ENCODE measurements at places on chromosomes 13 and 19. TPM values are rescaled to one million over a fixed set of nuclear protein-coding genes. Genes with fewer than 3 reads are reported as not detected.
A peak's percentile ranks its signal among the peaks of the same experiment; 100 is the strongest.

PTGER1 gene
- not detected for total RNA-seq

ZNF284 gene
- total RNA-seq = 3.9 TPM

SHANK1 gene
- 0.36 TPM for total RNA-seq

CPB2 gene
- not detected for total RNA-seq

FAM174C gene
- 67.6 TPM for total RNA-seq

ZNF724 gene
- 6.5 TPM for total RNA-seq

FXYD7 gene
- total RNA-seq = 15.6 TPM

METTL21C gene
- total RNA-seq = not detected

STARD13 gene
- total RNA-seq = not detected

GPR12 gene
- total RNA-seq = not detected

NDUFA7 gene
- 24.5 TPM for total RNA-seq

ZNF460 gene
- 65.3 TPM for total RNA-seq

RASGRP4 gene
- total RNA-seq = 0.15 TPM

PBX4 gene
- 42.7 TPM for total RNA-seq

LENG8 gene
- total RNA-seq = 622 TPM

NPAS1 gene
- total RNA-seq = 0.67 TPM

GRCh38 chr13:99626461-99627082 lies 125.3 kb downstream of the TM9SF2 start:
- DNase-seq = no peak
- H3K4me3 ChIP-seq = no peak overlapping the region
- H3K27me3 ChIP-seq = no peaks in the 10 kb centered on the region
- H3K27ac ChIP-seq = no peak overlapping the region
- no peaks in the 10 kb centered on the region for H3K36me3 ChIP-seq

DNA sequence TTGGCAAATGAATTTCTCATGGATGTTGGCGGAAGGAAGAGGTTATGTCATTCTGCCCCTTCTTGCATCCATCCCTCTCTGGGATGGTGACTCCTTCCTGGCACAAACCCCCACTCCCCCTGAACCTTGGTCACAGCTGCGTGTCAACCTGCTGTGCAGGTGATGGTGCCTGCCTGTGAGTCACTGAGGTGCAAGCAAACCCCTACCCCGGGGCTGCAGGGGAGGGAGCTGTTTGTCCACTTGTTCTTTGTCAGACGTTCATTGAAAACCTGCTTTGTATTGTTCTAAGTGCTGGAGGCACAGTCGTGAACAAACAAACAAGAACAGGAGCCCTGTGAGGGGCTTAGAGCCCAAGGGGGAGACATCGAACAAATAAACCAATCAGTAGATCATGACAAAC lies 2.0 kb upstream of the GAPDHS start:
- peaks cover 15% of the 10 kb centered on the region for H3K4me1 ChIP-seq
- H3K36me3 ChIP-seq = no peaks in the 10 kb centered on the region
- peaks cover 67% of the 10 kb centered on the region for H3K27me3 ChIP-seq
- H3K27ac ChIP-seq = no peak overlapping the region
- no peak for DNase-seq

DNA sequence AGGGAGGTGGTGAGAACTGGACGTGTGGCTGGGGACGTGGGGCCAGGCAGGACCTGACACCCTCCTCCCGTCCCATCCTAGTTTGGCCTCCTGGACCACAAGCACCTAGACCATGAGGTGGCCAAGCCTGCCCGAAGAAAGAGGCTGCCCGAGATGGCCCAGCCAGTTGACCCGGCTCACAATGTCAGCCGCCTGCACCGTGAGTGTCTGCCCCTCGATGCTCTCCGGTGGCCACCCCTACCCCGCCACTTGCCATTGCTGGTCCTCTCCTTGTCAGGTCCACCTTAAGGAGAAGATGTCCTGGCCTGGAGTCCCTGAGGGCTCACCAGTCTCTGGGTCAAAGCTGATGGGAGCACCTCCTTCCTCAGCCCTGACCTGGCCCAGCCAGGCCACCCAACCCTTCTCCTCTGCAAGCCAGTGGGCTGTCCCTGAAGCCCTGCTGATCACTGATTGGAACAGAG lies 2.2 kb downstream of the ANGPTL4 start:
- no peak overlapping the region for H3K27ac ChIP-seq
- peaks cover 21% of the 10 kb centered on the region for H3K4me1 ChIP-seq
- H3K4me3 ChIP-seq = no peak overlapping the region
- peaks cover 81% of the 10 kb centered on the region for H3K27me3 ChIP-seq
- DNase-seq = no peak

- no peak for DNase-seq
- no peaks in the 10 kb centered on the region for H3K36me3 ChIP-seq
- no peaks in the 10 kb centered on the region for H3K27me3 ChIP-seq
- H3K4me3 ChIP-seq = no peak overlapping the region
Observed at GRCh38 chr19:13744174-13744573, 20.1 kb upstream of the MRI1 start.

GRCh38 chr13:22961835-22962537 lies 218.8 kb upstream of the SGCG start:
- H3K4me1 ChIP-seq = no peaks in the 10 kb centered on the region
- DNase-seq = no peak
- no peak overlapping the region for H3K4me3 ChIP-seq
- H3K27me3 ChIP-seq = no peaks in the 10 kb centered on the region

- no peak overlapping the region for H3K27ac ChIP-seq
- no peaks in the 10 kb centered on the region for H3K4me1 ChIP-seq
- H3K36me3 ChIP-seq = no peaks in the 10 kb centered on the region
- no peaks in the 10 kb centered on the region for H3K27me3 ChIP-seq
- no peak overlapping the region for H3K4me3 ChIP-seq
Observed at GRCh38 chr13:97502181-97502580, 68.2 kb downstream of the RAP2A start.

DNA sequence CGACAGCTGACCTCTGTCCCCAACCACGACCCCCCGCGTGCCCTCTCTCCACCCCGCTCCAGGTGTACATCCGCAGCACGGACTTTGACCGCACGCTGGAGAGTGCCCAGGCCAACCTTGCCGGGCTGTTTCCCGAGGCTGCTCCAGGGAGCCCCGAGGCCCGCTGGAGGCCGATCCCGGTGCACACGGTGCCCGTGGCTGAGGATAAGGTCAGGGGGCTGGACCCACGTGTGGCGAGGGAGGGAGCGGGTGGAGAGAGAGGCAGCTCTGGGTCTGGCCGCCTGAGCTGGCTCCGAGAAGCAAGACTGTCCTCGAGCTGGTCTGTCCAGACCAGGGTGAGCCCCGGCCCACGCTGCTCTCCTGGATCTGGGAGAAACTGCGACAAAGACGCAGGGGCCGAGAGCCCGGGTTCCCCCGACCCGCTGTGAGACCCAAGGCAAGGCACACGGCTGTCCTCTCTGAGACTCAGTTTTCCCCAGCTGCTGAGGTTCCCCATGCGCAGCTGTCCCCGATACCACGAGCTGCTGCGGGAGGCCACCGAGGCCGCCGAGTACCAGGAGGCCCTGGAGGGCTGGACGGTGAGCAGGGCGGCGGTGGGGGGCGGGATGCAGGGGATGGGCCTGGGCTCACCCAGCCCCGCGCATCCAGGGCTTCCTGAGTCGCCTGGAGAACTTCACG lies 1.5 kb downstream of the ACP4 start:
- H3K27ac ChIP-seq = no peak overlapping the region
- H3K36me3 ChIP-seq = peaks cover 6% of the 10 kb centered on the region
- H3K27me3 ChIP-seq = no peaks in the 10 kb centered on the region
- H3K4me3 ChIP-seq = no peak overlapping the region
- no peaks in the 10 kb centered on the region for H3K4me1 ChIP-seq

DNA sequence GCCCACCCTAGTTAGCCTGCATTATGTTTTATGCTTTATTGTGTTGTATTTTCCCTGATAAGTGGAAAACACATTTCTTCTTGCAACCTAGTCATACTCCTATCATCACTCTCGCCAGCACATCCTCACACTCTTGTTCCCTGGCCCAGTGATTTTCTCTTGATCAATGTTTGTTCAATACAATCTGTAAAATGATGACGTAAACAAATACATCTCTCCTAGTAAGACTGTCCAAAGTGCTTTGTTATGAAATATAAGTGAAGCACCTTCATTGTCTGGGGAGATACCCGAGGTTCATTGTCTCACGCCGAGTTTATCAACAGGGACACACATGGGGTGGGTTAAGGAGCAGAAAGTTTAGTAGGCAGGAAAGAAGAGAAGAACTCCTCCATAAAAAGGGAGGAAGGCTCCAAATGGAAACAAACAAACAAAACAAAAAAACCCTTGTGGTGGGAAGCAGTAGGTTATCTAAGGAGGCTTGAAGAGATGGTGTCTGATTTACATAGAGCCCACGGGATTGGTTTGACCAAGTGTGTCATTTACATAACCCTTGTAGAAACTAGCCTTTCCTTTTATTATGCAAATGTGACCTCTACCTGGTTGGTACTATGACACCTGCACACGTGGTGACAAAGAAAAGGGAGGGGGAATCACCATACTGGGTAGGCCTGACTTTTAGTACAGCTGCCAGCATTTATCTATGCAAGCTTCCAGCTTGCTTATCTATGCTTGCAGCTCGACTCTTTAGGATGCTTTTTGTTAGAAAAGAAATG lies 1317.9 kb upstream of the SPRY2 start:
- no peaks in the 10 kb centered on the region for H3K36me3 ChIP-seq
- no peak overlapping the region for H3K27ac ChIP-seq
- no peaks in the 10 kb centered on the region for H3K4me1 ChIP-seq
- DNase-seq = no peak
- H3K27me3 ChIP-seq = no peaks in the 10 kb centered on the region

DNA sequence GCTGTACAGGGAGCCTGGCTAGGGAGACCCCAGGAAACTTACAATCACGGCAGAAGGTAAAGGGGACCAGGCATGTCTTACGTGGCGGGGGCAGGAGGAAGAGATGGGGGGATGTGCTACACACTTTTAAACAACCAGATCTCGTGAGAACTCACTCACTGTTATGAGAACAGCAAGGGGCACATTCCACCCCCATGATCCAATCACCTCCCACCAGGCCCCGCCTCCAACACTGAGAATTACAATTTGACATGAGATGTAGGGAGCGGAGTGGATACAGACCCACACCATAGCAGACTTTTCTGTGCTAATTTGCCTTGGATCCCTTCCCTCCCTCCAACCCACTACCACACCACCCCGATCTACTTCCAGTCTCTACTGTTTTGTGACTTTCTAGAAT lies 106.7 kb upstream of the PEG3 start:
- peaks cover 7% of the 10 kb centered on the region for H3K27me3 ChIP-seq
- no peak overlapping the region for H3K4me3 ChIP-seq
- H3K27ac ChIP-seq = no peak overlapping the region
- H3K36me3 ChIP-seq = no peaks in the 10 kb centered on the region
- no peaks in the 10 kb centered on the region for H3K4me1 ChIP-seq

GRCh38 chr19:15317392-15318071 lies 14.8 kb downstream of the BRD4 start:
- H3K36me3 ChIP-seq = no peaks in the 10 kb centered on the region
- H3K4me3 ChIP-seq = no peak overlapping the region
- no peak overlapping the region for H3K27ac ChIP-seq
- peaks cover 27% of the 10 kb centered on the region for H3K4me1 ChIP-seq
- no peak for DNase-seq

DNA sequence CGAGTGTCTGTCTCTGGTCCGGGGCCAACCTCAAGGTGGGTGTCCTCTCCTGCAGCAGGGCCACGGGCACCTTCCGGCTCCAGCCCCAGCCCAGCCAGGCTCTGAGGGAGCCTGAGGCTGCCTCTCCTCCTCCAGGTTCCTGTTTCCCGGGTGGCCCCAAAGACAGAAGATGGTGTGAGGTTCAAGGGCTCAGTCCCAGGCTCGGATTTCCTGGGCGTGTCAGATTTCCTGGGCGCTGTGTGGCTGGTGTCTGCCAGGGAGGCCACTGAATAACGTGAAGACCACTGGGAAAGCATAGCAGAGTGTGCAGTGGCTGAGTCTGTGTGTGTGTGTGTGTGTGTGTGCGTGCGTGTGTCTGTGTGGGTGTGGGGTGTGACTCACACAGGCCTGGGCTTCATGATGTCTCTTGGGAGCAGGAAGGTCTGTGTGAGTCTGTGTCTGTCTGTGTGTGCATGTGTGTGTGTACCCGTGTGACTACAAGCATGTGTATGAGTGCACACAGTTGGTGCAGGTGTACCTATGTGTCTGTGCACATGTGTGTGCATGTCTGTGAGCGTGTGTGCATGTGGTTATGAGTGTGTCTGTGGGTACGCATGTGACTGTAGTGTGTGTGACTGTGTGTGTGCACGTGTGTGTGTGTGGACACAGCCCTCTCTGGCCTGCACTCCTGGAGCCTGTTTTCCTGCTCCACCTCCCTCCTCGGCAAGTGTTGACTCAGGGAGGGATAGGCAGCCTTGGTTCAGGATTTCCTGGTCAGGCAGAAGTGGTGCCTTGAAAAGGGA lies 28.3 kb downstream of the CEBPA start:
- H3K4me3 ChIP-seq = no peak overlapping the region
- H3K27ac ChIP-seq = no peak overlapping the region
- peaks cover 6% of the 10 kb centered on the region for H3K4me1 ChIP-seq
- H3K27me3 ChIP-seq = no peaks in the 10 kb centered on the region

- H3K27me3 ChIP-seq = no peaks in the 10 kb centered on the region
- no peaks in the 10 kb centered on the region for H3K36me3 ChIP-seq
- H3K4me3 ChIP-seq = no peak overlapping the region
- no peak for DNase-seq
- H3K4me1 ChIP-seq = peaks cover 13% of the 10 kb centered on the region
Observed at GRCh38 chr19:1063909-1064660, 2.9 kb upstream of the ARHGAP45 start.

GRCh38 chr13:29909975-29910674 lies 59.7 kb upstream of the UBL3 start:
- no peaks in the 10 kb centered on the region for H3K4me1 ChIP-seq
- H3K27me3 ChIP-seq = no peaks in the 10 kb centered on the region

DNA sequence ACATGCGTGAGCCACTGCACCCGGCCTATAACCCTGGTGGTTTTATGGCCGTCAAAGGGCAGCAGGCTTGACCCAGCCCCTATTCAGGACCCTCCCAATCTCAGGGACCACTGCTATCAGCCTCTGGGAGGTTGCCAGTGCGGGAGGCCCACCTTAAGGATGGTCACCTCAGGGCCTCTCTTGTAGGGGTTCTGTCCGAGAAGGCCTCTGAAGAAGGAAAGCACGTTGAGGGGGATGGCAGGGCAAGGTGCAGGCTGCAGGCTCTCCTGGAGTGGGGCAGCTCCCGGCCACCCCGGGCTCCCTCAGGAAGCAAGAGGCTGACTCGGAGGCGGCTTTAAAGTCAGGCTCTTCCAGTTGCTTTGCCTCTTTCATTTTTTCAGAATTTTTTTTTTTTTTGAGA lies 6.0 kb upstream of the GRTP1 start:
- peaks cover 2% of the 10 kb centered on the region for H3K4me1 ChIP-seq
- H3K27me3 ChIP-seq = no peaks in the 10 kb centered on the region
- H3K4me3 ChIP-seq = no peak overlapping the region
- H3K36me3 ChIP-seq = no peaks in the 10 kb centered on the region
- DNase-seq = no peak
- no peak overlapping the region for H3K27ac ChIP-seq

GRCh38 chr19:44644402-44645016 lies 799 bp downstream of the PVR start:
- DNase-seq = no peak
- no peak overlapping the region for H3K27ac ChIP-seq
- peak overlapping the region; percentile 13 for H3K4me3 ChIP-seq
- no peaks in the 10 kb centered on the region for H3K36me3 ChIP-seq
- H3K4me1 ChIP-seq = no peaks in the 10 kb centered on the region

GRCh38 chr13:83325125-83325853 lies 557.0 kb downstream of the SLITRK1 start:
- DNase-seq = no peak
- H3K4me3 ChIP-seq = no peak overlapping the region
- no peaks in the 10 kb centered on the region for H3K27me3 ChIP-seq

- no peaks in the 10 kb centered on the region for H3K4me1 ChIP-seq
- peaks cover 8% of the 10 kb centered on the region for H3K27me3 ChIP-seq
- no peaks in the 10 kb centered on the region for H3K36me3 ChIP-seq
- H3K27ac ChIP-seq = no peak overlapping the region
- DNase-seq = no peak
- H3K4me3 ChIP-seq = no peak overlapping the region
Observed at GRCh38 chr13:36717017-36717416, 43.2 kb downstream of the SERTM1 start.

GRCh38 chr19:56966225-56966696 lies 125.7 kb upstream of the PEG3 start:
- no peaks in the 10 kb centered on the region for H3K36me3 ChIP-seq
- no peak for DNase-seq
- no peak overlapping the region for H3K27ac ChIP-seq
- peaks cover 10% of the 10 kb centered on the region for H3K27me3 ChIP-seq

Data from T-cell (primary cell).